ENCODE measurements at places on chromosomes 3 and 15.

- DNase-seq, result no peak
These were observed 664 bp downstream of the PPCDC start for GRCh38 chr15:75023872-75024636.

DNA sequence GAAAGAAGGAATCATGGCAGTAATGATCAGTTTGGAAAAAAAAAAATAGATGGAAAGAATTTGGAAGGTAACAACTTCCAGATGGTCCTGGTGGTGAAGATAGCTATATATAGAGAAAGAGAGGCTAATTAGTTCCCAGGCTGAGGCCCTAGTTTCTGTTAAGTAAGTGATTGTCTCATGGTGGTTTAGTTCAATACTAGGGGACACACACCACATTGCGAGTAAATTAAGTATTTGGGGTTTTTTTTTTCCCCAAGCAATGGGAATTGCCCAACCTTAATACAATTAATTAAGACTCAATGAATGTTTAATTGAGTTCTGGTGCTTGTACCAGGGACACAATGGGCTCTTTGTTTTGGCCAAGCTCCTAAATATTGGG lies 143.8 kb upstream of the WNT5A start:
- no peak for DNase-seq

DNA sequence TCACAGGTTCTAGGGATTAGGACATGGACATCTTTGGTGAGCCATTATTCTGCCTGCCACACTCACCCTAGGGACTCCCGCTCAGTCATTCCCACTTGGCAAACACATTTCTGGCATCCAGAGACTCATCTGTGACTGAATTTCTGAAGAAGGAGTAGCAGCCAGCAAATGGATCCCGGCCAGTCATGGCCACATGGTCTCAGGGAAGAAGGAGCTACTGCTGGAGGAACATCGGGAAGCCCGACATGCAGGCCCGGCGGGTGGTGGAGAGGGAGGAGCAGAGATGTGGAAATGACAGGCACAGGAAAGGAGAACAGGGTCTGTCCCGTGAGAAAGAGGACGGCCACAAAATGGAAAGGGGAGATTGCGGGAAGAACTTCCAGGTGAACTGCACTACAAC lies 65.4 kb downstream of the SEMA5B start:
- no peak for DNase-seq

- no peak for DNase-seq
These were observed 142.9 kb downstream of the LRRK1 start for GRCh38 chr15:101062063-101062462.

GRCh38 chr15:97838606-97839210 lies 121.8 kb upstream of the ARRDC4 start:
- no peak for DNase-seq

DNA sequence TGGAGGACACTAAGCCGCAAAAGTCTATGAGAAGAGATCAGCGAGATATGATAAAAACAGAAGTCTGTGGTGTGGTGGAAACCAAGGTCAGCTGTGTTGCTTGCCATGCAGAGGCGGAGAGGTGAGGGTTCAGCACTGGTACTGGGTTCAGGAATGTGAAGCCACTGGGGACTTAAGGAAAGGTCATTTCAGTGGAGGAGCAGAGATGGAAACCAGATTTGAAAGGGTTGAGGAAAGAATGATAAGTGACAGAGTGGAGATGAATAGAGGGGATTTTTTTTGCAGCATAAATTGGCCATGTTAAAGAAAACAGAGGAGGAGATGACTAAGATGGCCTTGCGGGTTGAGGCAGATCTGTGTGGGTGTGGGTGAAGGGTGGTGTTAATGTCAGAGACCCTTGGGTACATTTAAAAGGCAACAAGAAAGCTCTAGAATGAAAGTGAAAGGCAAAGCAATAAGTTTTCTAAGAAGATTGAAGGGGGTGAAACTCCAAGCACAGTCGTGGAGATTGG lies 265.5 kb downstream of the ADAMTSL3 start:
- DNase-seq, result no peak

DNA sequence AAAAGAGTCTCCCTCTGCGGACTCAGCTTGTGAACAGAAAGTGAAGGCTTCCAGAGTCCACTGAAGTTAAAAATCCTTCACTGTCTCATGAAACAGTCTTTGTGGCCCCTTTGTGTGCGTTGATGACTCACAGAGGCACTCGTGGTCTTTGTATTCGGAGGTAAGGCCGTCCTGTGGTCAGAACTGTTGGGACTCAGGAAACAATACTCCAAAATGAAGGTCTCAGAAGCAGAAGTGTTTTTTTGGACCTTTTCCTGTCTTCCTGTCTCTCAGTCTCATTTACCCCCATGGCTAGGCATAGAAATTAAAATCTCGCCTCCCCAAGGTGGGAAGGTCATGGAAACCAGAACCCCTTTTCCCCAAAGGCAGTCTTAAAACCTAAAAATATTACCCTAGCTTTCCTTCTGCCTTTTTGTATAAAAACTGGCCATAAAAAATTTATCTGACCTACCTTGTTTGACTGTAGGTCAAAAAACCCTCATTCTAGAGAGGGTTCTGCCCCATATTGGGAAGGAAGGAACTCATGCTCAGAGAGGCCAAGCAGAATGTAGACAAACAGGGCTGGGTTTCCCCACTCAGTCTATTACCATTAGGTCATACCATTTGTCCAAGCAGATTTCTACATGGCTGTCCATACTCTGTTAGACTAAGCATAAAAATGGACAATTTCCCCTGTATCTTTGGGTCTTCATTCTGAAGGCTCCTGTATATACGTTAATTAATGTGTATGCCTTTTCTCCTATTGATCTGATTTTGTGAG lies 19.1 kb upstream of the EPB42 start:
- DNase-seq, result no peak

- DNase-seq, result no peak
These were observed 2.5 kb downstream of the RSL24D1 start for GRCh38 chr15:55194256-55194655.

DNA sequence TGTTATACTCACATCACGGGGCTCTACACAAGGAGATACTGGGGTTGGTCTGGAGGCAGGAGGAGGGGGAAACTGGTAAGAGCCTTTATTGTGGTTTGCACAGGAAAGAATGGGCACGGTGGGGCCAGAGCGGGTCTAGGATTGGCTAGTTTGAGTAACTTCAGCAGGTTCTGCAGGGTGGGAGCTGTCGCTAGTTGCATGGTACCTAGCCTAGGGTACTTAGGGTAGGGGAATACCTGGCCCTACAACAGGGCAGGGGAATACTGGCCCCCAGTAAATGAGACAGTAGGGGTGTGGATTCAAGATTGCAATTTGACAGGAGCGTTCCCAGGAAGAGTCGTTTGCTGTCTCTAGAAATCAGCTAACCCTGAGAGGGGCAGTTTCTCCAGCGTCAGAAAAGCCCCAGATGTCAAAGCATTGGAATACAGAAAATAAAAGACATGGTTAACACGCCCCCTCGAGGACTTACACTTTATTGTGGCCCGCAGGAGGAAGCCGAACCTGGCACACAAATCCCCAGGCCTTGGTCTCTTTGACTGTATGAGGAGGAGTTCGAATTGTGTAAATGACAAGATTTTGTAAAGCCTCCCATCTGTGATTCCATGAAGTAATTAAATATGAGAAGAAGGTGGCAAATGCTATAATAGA lies 32.0 kb downstream of the ST8SIA2 start:
- no peak for DNase-seq

- DNase-seq, result peak; percentile 77
These were observed at the start of gene TTLL3 for GRCh38 chr3:9809615-9810432. TTLL3 (plus strand) TSS chr3:9810262; CDS start chr3:9810662, 400 bp downstream.

DNA sequence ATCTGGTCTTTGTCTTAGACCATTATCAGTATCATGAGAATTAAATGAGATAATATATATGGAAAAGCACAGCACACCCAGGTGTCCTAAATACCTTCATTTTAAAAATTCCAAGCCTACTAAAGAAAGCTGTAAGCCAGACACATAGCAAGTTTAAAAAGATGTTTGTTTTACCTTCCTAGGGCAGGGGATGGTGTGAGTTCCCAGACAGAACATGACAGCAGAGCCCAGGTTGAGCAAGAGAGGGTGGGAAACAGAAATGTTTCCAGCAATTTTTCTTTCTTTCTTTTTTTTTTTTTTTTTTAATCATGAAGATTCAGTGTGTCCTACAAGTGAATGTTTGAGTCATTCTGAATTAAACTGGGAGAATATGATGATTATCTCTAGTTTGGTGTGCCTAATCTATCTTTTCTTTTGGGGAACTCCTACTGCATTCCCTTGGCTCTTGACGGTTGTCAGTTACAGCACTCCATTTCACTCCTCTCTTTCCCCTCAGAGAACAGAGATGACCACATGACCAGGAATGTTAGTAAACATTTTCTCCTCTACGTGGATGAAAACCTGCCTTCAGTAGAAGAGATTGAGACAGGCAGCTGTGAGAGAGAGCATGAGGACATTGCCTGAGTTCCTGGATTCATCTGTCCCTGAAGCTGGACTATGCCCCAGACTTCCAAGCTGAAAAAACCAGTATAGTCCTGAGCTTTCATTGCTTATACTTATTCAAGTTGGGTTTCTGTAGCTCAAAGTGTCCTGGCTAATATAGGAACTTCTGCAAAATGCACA lies 54.5 kb upstream of the ARL14 start:
- DNase-seq, result no peak

- DNase-seq, result no peak
These were observed 357.8 kb downstream of the VPS13C start for GRCh38 chr15:61702224-61703020.

GRCh38 chr3:158134363-158134762 lies 24.5 kb downstream of the RSRC1 start:
- DNase-seq, result no peak

DNA sequence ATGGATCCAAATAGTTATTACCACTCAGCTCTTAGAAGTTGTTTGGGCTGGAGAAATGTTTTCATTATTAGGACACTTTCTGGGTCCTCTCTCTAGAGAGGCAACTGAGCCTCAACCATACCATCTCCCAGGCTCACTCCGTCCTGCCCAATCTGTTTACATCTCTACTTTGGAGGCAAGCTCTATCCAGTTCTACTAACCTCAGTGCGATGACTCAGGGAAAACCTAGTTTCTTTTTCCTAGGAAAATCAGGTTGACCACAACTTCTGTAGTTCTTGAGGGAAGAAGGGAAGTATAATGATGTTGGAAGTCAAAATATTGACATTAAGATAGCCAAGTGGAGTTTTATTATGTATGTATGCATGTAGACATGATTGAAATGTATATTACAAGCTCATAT lies 40.4 kb downstream of the LPP start:
- DNase-seq, result no peak

- DNase-seq, result no peak
These were observed 22.3 kb upstream of the PSTPIP1 start for GRCh38 chr15:76972389-76973361.

GRCh38 chr3:63795438-63795837 lies 23.7 kb upstream of the C3orf49 start:
- no peak for DNase-seq

GRCh38 chr15:91049378-91050127 lies 27.2 kb upstream of the VPS33B start:
- DNase-seq, result peak; percentile 62

DNA sequence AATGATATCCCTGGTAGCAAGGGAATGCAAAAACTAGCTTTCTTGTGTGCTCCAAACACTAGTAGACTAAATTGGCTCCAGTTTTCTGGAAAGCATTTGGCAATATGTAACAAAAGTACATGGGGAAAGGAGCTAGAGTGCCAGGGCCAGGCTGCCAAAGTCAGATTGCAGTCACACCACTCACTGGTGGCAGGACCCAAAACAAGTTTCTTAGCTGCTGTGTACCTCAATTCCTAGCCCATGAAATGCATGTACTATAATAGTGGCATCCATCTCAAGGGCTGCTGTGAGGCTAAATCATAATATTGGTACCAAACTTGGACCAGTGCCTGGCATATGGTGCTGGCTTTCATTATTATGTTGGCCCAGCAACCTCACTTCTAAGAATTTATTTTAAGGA lies 49.3 kb downstream of the CLDN18 start:
- DNase-seq, result no peak

All from right lobe of liver (tissue), 6 donors.